ENCODE measurements at places on chromosomes 4 and X. TPM values are rescaled to one million over a fixed set of nuclear protein-coding genes. Genes with fewer than 3 reads are reported as not detected.

Gene RAB40AL
- total RNA-seq = 0.51 TPM

Gene TLR6
- total RNA-seq = 0.95 TPM

Gene HSD17B10
- total RNA-seq = 202 TPM

Gene MAGEA2
- 27.5 TPM for total RNA-seq

Gene IL2RG
- 19.7 TPM for total RNA-seq

Gene LRCH2
- 2.6 TPM for total RNA-seq

Gene EXOC1L
- 0.94 TPM for total RNA-seq

Gene HPGD
- total RNA-seq = 3.3 TPM

Gene CSN1S1
- not detected for total RNA-seq

Gene FLNA
- 672 TPM for total RNA-seq

Gene PASD1
- total RNA-seq = 10.5 TPM

Gene ATP1B4
- not detected for total RNA-seq

Gene ARHGEF6
- total RNA-seq = 10.4 TPM

Gene PSAPL1
- not detected for total RNA-seq

Gene FREM3
- total RNA-seq = not detected

Gene ACE2
- not detected for total RNA-seq

Gene HAND2
- 6.0 TPM for total RNA-seq

Gene MAGEB2
- total RNA-seq = 88.8 TPM

Gene ABCG2
- 0.04 TPM for total RNA-seq

Gene NPY1R
- total RNA-seq = 0.13 TPM

Gene CWH43
- total RNA-seq = not detected

Gene SHROOM4
- total RNA-seq = not detected

Gene CYTL1
- not detected for total RNA-seq

Gene ADH1A
- total RNA-seq = not detected

Gene CNKSR2
- not detected for total RNA-seq

Gene SUPT20HL1
- not detected for total RNA-seq

Gene DCLK2
- not detected for total RNA-seq

Gene ESX1
- not detected for total RNA-seq

Gene FGD1
- total RNA-seq = 0.07 TPM

Gene KCND1
- 0.75 TPM for total RNA-seq

Gene DGKK
- total RNA-seq = not detected

Gene BBS12
- total RNA-seq = 3.1 TPM

Gene POU3F4
- not detected for total RNA-seq

Gene WNK3
- total RNA-seq = 0.02 TPM
